Lung microvascular endothelial cell (primary cell): ENCODE measurements at places on chromosomes 1 and 21. TPM values are rescaled to one million over a fixed set of nuclear protein-coding genes. Genes with fewer than 3 reads are reported as not detected.
A peak's percentile ranks its signal among the peaks of the same experiment; 100 is the strongest.

GRCh38 chr1:169796274-169796810 lies 1.6 kb upstream of the METTL18 start:
- no peak for DNase-seq

DNA sequence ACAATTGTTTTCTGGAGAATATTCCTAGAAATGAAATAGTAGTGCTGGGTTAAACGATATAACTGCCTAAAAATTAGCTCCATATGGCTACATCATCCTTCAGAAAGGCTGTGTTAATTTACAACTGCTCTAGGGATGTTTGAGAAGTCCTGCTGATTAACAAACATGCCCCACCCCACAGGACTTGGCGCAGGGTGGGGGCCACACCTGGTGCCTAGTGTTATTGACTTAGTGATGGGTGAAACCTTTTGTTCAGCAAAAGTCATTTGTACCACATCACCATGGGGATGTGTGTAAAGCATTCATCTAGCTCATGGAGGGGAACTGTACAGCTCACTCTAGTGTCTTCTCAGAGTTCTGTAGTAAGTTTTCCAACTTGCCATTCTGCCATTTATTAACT lies 492.8 kb downstream of the CAMTA1 start:
- DNase-seq: no peak

DNA sequence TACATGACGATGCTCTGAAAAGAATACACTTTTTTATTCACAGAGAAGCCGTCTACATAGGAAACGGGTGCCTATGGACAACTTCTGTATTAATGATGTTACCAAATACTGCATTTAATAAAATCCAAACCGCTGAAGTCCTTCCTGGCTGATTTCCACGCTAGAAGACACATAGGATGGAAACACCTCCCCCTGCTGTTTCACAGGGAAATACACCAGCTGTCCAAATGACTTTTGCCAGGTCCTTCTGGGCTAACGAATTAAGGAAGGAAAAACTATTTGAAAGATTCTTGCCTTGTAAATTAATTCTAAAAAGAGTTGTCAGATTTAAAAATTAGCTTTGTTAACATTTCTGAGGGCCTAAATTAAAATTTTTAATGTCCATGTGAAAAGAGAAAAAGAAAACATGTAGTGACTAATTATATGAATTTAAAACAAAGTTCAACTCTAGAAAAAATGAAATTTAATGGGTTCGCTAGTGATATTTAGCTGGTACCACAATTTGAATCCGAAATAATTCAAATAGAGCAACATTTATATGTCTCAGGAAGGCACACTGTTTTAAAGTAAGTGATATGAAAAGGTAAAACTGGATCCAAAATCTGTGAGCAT lies 146.0 kb downstream of the RERE start:
- DNase-seq: peak; percentile 83

GRCh38 chr1:93596329-93597089 lies 85.1 kb downstream of the BCAR3 start:
- DNase-seq: no peak

DNA sequence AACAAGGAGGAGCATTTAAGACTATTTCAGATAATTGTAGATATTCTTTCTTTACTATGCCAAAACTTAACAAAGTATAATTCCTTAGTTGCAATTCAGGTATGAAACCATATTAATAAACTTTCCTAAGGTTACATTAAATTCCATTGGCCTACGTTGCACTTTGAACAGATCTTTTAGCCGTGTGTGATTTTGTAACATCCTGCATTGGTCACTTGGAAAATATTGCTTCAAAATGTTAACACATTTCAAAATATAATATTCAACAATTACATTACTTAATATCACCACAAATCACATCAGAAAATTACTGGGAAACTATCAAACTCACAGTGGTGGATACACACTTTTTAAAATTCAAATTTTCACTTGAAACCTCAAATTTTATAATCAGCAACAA lies 20.2 kb downstream of the ETS2 start:
- no peak for DNase-seq

GRCh38 chr1:40636777-40637176 lies 28.7 kb downstream of the RIMS3 start:
- DNase-seq: no peak

- DNase-seq: no peak
Observed at GRCh38 chr1:61647142-61647541, 77.8 kb downstream of the TM2D1 start.

GRCh38 chr1:38173157-38173831 lies 126.7 kb upstream of the POU3F1 start:
- DNase-seq: no peak

DNA sequence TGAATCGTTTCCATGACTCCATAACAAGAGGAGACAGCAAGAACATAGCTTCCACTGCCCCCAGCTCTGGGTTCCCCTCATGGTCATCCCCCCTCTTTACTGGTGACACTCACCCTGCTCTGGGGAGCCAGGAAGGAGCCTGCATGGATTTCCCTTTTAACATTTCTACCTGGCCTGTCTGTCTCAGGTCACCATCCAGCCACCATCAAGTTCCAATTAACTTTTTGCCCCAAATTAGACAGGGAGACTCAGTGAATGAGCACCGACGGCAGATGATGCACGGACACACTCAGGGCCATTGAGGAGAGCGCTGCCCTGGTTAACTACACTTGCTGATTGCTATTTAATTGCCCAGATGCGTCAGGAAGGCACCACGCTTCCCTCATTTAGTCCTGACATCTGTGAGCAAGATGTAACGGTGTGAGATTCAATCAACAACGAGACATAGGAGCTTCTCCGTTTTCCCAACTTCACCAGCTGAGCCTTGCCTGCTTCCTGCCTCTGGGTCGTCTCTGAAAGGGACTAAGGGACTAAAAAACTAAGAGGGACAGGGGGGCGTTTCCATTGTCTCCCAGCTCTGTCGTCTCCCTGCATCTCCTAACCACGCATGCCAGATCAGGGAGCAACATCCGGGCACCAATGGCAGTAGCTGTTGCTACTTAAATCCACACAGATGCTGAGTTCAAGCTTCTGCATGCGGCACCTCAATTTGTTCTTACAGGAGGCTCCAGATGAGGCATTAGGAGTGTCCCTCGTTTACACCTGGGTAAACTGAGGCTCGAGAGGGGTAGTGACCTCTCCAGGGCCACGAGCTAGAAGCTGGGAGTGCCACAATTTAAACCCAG lies 426.7 kb downstream of the NPHP4 start:
- no peak for DNase-seq

GRCh38 chr1:72184099-72184701 lies 98.1 kb downstream of the NEGR1 start:
- no peak for DNase-seq

DNA sequence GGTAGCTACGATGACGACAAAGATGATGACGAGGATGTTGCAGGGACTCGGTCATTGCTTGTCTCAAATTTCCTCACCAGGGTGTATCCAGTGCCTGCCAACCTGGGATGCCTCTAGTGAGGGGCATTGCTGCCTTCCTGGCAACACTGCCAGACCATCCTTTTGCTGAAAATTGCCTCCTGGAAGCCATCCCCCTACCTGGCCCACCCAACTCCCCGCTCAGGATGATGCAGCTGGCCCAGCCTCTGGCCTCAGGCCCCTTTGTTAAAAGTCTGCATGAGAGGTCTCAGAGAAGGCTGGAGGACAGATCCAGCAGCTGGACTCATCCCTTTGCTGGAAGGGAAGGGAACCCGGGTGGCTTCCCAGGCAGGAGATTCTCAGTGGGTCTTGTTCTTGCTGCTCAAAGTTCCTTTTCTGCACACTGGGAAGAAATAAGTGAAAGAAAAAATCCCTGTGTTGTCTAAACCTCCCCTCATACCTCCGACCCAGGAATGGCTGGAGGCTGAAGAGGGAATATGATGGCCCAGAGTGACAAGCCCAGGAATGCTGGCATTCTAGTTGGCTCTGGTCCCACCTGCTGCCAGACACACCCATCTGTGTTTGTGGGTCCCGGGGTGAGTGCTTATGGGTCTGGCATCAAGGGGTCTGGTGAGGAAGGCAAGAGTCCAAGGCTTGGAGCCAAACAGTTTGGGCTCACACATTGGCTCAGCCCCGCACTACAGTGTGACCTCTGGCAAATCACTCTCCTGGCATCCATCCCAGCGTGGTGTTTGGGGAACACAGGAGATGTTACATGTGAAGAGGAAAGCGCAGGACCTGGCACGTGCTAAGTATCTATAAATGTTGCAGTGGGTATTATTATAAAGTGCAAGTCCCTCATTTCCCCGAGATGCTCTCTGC lies 6.7 kb upstream of the FNDC5 start:
- DNase-seq: no peak

DNA sequence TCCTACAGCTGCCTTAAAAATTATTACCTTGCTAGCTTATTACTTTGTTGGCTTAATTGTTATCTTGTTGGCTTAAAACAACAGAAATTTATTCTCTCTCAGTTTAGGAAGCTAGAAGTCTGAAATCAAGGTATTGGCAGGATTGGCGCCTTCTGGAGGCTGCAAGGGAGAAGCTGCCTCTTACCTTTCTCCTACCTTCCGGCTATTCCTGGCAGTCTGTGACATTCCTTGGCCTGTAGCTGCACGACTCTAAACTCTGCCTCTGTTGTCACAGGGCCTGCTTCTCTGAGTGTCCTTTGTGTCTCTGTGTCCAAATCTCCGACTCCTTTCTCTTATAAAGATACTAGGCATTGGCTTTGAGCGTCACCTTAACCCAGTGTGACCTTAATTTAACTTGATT lies 579.9 kb upstream of the B3GALT2 start:
- no peak for DNase-seq

DNA sequence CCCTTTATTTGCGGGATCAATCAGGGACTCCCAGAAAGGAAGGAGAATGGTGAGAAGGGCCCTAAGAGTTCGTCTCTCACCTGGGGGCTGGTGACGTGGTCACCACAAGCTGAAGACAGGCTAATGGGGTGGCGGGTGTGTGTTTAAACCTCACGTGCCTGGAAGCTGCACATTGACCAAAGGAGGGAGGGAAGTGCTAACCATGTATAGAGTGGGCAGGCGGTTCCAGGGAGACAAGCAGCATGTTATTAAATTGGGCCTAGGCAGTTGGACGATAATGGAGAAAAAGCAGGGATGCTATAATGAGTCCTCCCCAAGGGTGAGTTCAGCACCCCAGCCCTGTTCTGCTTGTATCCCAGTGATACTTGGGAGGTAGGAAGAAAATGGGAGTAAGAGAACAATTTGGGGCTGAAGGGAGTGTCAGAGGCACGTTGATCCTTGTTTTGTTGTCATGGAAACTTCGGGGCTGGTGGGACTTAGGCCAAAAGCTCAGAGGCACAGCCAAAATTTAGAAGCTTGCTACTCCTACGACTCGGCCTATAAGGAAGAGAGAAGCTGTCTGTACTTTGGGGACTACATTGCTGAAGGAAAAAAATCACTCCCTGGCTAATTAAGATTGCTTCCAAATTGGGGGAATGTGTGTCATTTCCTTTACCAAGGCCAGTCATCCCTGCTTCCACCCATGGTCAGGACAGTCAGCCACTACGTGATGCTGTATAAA lies 33.2 kb upstream of the EPHA8 start:
- DNase-seq: peak; percentile 55

The VAV3 gene
- 33.3 and 59.1 TPM in 2 replicates for total RNA-seq

The RAP1GAP gene
- under 0.01 TPM in 2 replicates for total RNA-seq

The NEGR1 gene
- total RNA-seq: under 0.01 and 0.44 TPM in 2 replicates

The CD160 gene
- not detected in 2 replicates for total RNA-seq

The RAB7B gene
- not detected in 2 replicates for total RNA-seq

The HSPB7 gene
- total RNA-seq: not detected in 2 replicates

The ASCL5 gene
- not detected in 2 replicates for total RNA-seq

The CD55 gene
- total RNA-seq: 62.5 and 105 TPM in 2 replicates
